ENCODE measurements at places on chromosomes 12 and 14. TPM values are rescaled to one million over a fixed set of nuclear protein-coding genes. Genes with fewer than 3 reads are reported as not detected.

The RAN gene
- total RNA-seq: 1,818 TPM

The ZDHHC22 gene
- total RNA-seq: 0.10 TPM

The TAS2R10 gene
- total RNA-seq: 0.37 TPM

The DTX3 gene
- 11.3 TPM for total RNA-seq

The CEBPE gene
- total RNA-seq: not detected

The DPY19L2 gene
- total RNA-seq: 2.4 TPM

The TRIM9 gene
- 1.8 TPM for total RNA-seq

The ZNF891 gene
- 0.30 TPM for total RNA-seq
